Prostate gland (tissue), 2 donors: ENCODE measurements at places on chromosomes 7 and 10.

DNA sequence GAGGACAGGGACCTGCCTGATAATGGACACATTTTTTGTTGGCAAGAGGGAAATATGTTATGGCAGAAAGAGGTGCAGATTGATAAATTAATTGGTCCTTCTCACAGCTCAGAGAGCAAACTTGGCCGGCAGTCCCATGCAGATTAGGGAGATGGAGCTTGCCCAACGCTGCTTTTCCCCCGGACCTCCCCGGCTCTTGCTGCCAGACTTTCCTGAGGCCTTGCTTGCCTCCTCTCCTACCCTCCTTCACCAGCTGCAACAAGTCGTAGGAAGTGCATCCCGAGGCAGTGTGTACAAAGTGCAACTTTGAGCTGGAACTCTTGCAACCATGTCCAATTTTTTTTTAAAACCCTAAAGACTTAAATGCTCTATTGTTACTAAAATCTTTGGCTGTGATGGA lies 215.5 kb downstream of the LRMDA start:
- no peaks in the 10 kb centered on the region for H3K27me3 ChIP-seq
- DNase-seq = no peak
- no peaks in the 10 kb centered on the region for H3K36me3 ChIP-seq
- H3K4me1 ChIP-seq = no peaks in the 10 kb centered on the region

- no peaks in the 10 kb centered on the region for H3K27me3 ChIP-seq
- no peak for DNase-seq
- H3K4me3 ChIP-seq = no peak overlapping the region
- no peak overlapping the region for H3K27ac ChIP-seq
- peaks cover 5% of the 10 kb centered on the region for H3K4me1 ChIP-seq
Measured at GRCh38 chr10:78025685-78026364, 3.5 kb downstream of the POLR3A start.

DNA sequence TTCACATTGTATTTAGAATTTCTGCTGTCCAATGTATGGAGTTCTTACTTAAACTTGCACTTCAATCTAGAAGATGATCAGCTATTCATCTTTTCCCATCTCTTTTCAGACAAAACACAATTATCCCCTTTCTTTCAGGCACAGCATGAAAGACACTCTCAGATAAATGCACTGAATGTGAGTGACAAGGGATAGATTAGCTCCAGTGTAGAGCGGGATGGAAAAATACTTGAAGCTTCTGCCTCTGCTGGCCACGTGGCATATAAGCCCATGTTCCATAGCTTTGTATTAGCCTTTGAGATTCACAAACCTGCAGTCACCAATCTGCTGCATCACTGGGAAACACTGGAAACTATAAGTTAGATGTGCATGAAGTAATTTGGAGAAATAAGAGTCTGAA lies 162.2 kb upstream of the FAM3C start:
- H3K4me1 ChIP-seq = no peaks in the 10 kb centered on the region
- H3K27ac ChIP-seq = no peak overlapping the region
- no peak overlapping the region for H3K4me3 ChIP-seq
- no peaks in the 10 kb centered on the region for H3K27me3 ChIP-seq
- H3K36me3 ChIP-seq = no peaks in the 10 kb centered on the region

DNA sequence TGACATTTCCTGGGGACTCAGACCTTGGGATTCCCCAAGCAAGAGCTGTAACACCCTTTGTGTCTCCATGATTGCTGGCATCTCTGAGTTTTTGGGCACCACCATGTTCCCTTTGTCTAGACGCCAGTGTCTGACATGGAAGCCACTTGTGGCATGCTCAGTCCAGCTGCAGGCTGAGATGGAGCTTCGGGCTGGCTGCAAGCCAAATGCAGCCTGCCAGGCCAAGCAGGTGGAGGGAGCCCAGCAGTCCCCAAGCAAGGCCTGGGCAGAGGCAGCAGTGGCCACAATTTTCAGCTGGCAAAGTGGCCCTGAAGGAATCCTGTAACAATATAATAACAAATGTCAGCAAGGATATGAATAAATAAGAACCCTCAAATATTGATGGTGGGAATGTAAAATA lies 86.2 kb upstream of the ABCB5 start:
- no peak overlapping the region for H3K4me3 ChIP-seq
- DNase-seq = no peak
- H3K4me1 ChIP-seq = no peaks in the 10 kb centered on the region
- H3K36me3 ChIP-seq = no peaks in the 10 kb centered on the region
- H3K27ac ChIP-seq = no peak overlapping the region

- H3K4me1 ChIP-seq = no peaks in the 10 kb centered on the region
- peak; percentile 27 for DNase-seq
- H3K4me3 ChIP-seq = no peak overlapping the region
- no peaks in the 10 kb centered on the region for H3K36me3 ChIP-seq
Measured at GRCh38 chr10:114648368-114648767, 9.7 kb downstream of the ABLIM1 start.

DNA sequence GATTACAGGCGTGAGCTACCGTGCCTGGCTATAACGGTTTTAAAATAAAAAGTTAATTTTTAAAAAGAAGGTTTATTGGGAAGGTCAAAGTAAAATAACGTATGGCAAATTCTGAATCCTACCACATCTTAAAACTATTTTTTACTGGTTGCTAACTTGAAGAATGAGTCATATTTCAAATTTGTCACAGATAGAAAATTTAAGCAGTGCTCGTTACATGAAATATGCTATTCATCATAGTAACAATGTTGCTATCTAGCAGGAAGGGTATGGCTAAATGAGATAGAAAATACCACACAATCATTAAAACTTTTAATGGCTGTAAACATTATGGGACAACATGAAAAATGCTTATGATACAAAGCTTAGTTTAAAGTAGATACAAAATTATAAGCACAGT lies 500.5 kb downstream of the PHTF2 start:
- H3K4me1 ChIP-seq = no peaks in the 10 kb centered on the region
- DNase-seq = no peak
- H3K27me3 ChIP-seq = no peaks in the 10 kb centered on the region
- H3K27ac ChIP-seq = no peak overlapping the region
- H3K4me3 ChIP-seq = no peak overlapping the region

DNA sequence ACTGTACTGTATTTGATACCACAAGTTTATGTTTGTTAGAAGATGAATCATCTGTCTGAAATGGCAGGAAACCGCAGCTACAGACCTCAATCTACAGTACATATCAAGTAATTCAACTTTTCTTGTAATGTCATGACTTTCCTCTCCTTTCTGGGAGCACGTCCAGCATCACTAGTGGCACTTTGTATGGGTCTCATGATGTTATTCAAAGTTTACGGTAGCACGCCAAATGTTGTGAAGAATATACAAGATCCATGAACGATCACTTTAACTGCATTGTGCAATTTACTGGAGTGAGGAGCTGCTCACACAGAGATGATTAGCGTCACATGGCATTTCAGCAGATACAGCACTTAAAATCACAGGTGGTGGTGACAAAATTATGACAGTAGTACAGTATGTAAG lies 257.8 kb upstream of the GNAI1 start:
- H3K27me3 ChIP-seq = no peaks in the 10 kb centered on the region
- H3K36me3 ChIP-seq = no peaks in the 10 kb centered on the region
- H3K4me3 ChIP-seq = no peak overlapping the region
- DNase-seq = no peak
- no peaks in the 10 kb centered on the region for H3K4me1 ChIP-seq
- no peak overlapping the region for H3K27ac ChIP-seq

DNA sequence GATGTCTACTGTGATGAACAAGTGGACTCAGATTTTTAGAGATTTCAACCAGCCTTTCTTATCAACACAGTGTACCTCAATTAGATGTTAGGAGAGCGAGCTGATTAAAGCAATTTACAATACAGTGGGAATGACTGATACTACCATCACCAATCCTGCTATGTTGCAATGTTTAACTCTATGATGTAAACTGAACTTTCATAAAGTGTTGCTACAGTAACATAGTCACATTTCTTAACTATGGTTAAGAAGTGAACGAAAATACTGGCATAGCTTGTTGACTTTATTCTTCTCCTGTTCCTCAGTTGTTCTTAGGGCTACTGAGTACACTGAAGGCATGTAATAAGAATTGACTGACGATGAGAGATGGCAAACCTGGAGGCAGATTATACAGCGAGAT lies 139.8 kb downstream of the MYOF start:
- H3K4me1 ChIP-seq = no peaks in the 10 kb centered on the region
- peaks cover 5% of the 10 kb centered on the region for H3K36me3 ChIP-seq
- no peak for DNase-seq
- H3K27ac ChIP-seq = no peak overlapping the region

DNA sequence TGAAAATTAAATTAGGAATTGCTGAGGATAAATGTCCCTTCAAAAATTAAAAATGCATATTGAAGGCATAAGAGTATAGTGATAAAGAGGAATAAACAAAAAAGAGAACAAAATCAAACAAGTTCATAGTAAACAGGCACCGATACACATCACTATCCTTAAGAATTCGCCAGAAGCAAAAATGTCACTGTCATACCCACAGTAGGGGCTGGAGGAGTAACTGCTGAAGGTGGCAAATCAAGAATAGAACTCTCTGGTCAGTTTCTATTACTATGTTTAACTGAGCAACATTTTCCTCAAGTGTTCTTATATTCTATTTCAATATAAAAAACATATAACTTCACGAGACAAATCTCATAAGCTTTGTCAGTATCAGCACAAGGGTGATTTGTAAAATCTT lies 84.0 kb downstream of the VPS41 start:
- no peaks in the 10 kb centered on the region for H3K27me3 ChIP-seq
- no peak for DNase-seq
- no peak overlapping the region for H3K4me3 ChIP-seq
- peak overlapping the region; percentile 74 for H3K27ac ChIP-seq
- H3K36me3 ChIP-seq = no peaks in the 10 kb centered on the region
- H3K4me1 ChIP-seq = no peaks in the 10 kb centered on the region

- H3K4me3 ChIP-seq = no peak overlapping the region
- no peak overlapping the region for H3K27ac ChIP-seq
- no peaks in the 10 kb centered on the region for H3K4me1 ChIP-seq
- no peaks in the 10 kb centered on the region for H3K27me3 ChIP-seq
- no peak for DNase-seq
Measured at GRCh38 chr10:44352316-44353127, 32.4 kb downstream of the CXCL12 start.

- H3K27me3 ChIP-seq = no peaks in the 10 kb centered on the region
- no peaks in the 10 kb centered on the region for H3K36me3 ChIP-seq
- H3K4me1 ChIP-seq = peaks cover 32% of the 10 kb centered on the region
- peak; percentile 75 for DNase-seq
- no peak overlapping the region for H3K4me3 ChIP-seq
Measured at GRCh38 chr10:69914398-69915214, 112.9 kb downstream of the COL13A1 start.

- H3K4me1 ChIP-seq = peaks cover 18% of the 10 kb centered on the region
- no peaks in the 10 kb centered on the region for H3K27me3 ChIP-seq
- peak; percentile 91 for DNase-seq
- no peak overlapping the region for H3K4me3 ChIP-seq
- H3K36me3 ChIP-seq = no peaks in the 10 kb centered on the region
Measured at GRCh38 chr7:157271991-157272324, 64.8 kb upstream of the DNAJB6 start.

DNA sequence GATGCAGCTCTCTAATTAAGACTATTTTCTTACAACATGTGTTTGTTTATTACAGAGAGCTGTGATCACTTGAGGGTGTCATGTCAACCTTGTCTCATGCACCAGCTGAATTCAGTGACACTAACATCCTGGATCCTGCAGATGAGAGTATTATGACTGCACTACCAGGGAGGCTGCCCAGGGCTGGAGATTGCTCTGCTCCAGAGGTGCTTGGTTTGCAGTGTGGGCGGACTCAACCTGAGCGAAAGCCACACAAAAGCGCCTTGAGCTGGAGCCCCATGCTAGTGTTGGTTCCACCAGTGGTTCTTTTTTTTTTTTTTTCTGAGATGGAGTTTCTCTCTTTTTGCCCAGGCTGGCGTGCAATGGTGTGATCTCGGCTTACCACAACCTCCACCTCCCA lies 33.8 kb upstream of the ATXN7L1 start:
- no peak for DNase-seq
- H3K27me3 ChIP-seq = no peaks in the 10 kb centered on the region
- H3K27ac ChIP-seq = no peak overlapping the region
- H3K4me1 ChIP-seq = no peaks in the 10 kb centered on the region

GRCh38 chr10:103042908-103043307 lies 124.8 kb downstream of the CNNM2 start:
- H3K4me1 ChIP-seq = no peaks in the 10 kb centered on the region
- H3K4me3 ChIP-seq = no peak overlapping the region
- no peak for DNase-seq

GRCh38 chr10:62043421-62044021 lies 142.0 kb downstream of the ARID5B start:
- no peaks in the 10 kb centered on the region for H3K27me3 ChIP-seq
- DNase-seq = no peak
- no peaks in the 10 kb centered on the region for H3K36me3 ChIP-seq
- peaks cover 15% of the 10 kb centered on the region for H3K4me1 ChIP-seq

- H3K4me1 ChIP-seq = no peaks in the 10 kb centered on the region
- no peak overlapping the region for H3K4me3 ChIP-seq
Measured at GRCh38 chr7:41886262-41886900, 183.5 kb upstream of the INHBA start.

- H3K36me3 ChIP-seq = no peaks in the 10 kb centered on the region
- H3K27ac ChIP-seq = no peak overlapping the region
- H3K4me3 ChIP-seq = no peak overlapping the region
- no peak for DNase-seq
Measured at GRCh38 chr10:44967616-44968015, 8.0 kb downstream of the RASSF4 start.

GRCh38 chr10:71494980-71495381 lies 98.3 kb downstream of the CDH23 start:
- DNase-seq = no peak
- H3K4me1 ChIP-seq = peaks cover 3% of the 10 kb centered on the region

DNA sequence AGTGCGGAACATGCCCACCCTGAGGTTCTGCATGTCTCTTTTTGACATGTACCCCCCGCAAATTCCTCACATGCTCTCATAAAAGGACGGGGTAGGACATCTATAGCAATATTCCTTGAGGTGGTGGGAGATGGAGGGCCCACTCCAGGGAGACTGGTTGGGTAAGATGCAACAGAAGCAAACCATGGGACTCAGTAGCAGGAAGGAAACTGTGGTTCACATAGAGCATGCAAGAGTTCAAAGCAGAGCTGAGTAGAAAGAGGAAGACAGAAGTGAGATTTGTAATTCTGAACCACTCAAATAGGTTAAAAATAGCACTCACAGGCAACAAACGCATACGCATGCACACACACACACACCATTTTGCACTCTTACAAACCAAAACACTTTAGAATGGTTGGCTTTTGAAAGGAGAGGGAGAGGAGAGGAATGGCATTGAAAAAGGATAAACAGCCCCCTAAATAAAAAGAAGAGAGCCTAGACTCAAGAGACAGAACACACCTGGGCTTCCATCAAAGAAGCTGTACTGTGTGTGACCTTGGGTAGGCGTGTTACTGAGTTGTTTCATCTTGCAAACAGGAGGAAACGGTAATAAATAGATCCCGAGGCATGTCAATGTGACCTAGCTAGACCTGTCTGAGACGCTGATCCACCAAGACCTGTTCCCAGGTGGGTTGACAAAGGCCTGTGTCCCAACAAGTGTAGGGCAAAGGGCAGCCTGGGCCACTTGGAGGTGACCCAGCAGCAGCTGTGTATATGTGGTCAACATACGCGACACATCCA lies 77.6 kb upstream of the LRRC4 start:
- H3K27ac ChIP-seq = no peak overlapping the region
- H3K4me3 ChIP-seq = no peak overlapping the region
- DNase-seq = no peak
- no peaks in the 10 kb centered on the region for H3K27me3 ChIP-seq

GRCh38 chr7:25095516-25096345 lies 29.3 kb downstream of the CYCS start:
- H3K4me1 ChIP-seq = no peaks in the 10 kb centered on the region
- no peak overlapping the region for H3K4me3 ChIP-seq
- H3K36me3 ChIP-seq = no peaks in the 10 kb centered on the region
- H3K27ac ChIP-seq = no peak overlapping the region
